Stimulated activated CD8-positive, alpha-beta memory T cell treated with anti-CD3 and anti-CD28 coated beads, Interleukin-7, amount 100 ng/mL, for 48 hours (primary cell): ENCODE measurements at places on chromosomes 2 and 18.

DNA sequence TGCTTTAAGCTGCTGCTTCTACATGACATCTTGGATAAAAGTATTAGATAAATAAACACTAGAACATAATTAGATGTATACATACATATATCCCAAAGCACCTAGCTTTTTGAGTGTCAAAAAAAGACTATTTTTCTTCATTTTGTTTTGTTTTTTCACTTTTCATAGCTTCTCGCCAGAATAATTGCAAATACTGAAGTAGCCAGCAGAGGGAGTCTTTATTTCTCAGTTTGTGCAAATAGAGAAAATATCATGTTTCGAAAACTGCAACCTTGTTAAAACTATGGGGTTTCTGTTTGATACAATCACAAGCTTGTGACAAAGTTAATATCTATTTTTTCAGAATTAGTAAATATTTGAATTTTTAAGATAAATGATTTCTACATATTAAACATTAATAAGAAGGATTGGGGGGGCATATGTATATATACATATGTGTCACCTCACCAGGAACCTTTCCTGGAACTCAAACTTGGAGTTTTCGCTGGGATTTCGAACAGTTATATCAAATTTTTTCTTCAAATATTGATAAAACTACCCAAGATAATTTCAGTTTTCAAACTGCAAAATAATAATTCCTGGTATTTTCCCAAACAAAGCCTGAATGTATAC is 61.0 kb downstream of the GRB14 start:
- DNase-seq, result no peak

GRCh38 chr18:5895876-5896740 is 786 bp upstream of the TMEM200C start:
- no peak for DNase-seq

DNA sequence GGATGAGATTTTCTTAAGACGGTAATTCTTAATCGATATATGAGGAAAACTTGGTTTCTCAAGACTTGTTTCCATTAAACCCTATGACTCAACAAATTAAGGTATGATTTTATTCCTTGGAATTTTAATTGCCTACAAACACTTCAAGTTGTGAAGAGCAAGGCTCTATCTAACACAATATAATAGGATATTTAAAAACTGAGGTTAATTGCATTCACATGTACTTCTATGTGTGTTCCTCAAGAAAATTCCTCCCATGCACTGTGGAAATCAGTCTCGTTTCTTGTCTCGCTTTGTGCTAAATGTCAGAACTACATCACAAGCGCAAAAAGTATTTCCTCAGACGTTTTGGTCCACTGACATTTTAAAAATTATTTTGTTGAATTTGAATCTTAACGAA is 109.6 kb upstream of the UNC80 start:
- no peak for DNase-seq

GRCh38 chr18:73615506-73615905 is 532.1 kb downstream of the FBXO15 start:
- no peak for DNase-seq

- no peak for DNase-seq
Observed at GRCh38 chr2:208253600-208254117, 1.2 kb downstream of the IDH1 start.

DNA sequence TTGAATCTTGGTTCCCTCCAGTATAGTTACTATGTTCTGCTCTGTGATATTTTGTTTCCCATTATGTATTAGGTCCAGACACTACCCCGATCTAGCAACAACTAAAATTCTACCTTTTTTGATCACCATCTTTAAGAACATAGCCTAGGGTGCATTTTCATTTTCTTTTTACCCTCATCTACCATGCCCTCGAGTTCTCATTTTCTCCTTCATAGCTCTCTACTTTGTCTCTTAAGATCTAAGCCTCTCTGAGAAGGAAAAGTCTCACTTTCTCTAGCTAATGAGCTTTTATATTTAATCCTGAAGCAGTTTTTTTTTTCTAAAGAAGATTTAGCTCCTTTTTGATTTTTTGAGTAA is 1089.4 kb upstream of the SLC39A10 start:
- DNase-seq, result no peak

DNA sequence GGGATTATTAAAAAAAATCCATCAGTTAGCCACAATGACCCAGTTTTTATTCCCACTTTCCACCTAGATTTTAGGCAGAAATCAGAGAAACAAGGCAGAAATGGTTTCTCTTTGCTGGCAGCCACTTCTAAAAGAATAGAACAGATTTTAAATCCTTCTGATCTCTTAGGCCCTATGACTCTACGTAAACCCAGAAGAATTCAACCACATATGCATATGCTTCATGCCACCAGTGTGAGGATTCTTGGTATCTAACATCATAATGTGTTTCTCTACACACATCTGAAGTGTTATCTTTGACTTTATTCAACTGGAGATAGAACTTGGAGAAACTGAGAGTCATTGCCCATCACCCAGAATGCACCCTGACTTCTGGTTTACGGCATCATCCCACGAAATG is 128.7 kb upstream of the TANK start:
- no peak for DNase-seq

DNA sequence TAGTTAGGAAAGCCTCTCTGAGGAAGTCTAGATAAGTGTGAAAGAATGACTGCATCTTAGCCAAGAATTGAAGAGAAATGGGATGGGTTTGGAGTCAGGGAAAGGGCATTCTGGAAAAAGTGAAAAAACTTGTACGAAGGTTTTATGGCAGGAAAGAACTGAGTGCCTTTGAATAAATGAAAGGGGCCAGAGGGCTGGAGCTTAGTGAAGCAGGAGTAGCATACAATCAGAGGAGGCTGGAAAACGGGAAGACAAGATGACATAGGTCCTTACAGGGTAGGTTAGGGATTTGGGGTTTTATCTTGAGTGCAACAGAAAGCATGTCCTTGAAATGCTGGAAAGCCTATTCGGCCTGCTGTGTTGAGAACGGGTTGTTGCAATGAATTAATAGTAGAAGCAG is 152.6 kb upstream of the RND3 start:
- no peak for DNase-seq

DNA sequence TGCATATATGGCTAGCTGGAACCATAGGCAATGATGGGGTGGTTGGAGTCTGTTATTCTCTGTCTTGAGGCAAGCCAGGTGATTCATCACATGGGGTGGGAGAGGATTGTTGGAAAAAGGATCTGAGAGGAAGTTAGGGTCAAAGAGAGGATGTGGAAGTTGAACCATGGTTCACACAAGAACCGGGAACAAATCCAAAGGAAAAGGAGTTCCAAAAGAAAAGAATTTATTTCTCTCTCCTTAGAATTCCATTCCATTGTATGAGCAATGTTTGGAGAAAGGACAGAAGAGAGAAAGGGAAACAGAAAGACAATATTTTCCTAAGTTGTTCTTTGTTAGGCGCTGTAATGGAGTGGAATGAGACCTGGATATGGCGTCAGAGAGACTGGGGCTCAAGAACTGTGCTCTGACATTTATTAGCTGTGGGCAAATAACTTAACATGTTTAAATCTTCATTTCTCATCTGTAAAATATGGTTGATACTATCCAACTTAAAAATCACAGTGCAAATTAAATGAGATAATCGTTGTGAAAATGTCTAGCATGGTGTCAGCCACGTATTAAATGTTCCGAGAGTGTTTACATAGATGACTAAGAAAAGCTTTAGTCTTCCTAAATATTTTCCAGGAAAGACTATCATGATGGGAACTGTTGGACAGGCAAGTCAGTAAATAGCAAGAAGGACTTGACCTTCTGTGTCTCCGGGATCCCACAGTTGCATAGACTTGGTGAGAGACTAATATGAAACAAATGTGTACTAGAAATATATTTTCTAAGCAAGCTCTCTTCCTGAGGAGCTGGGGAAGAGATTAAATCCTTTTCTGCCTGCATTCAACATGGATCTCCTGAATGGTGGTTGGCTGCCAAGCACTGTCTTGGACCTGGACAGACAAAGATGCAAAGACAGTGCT is 71.4 kb downstream of the TRIB2 start:
- no peak for DNase-seq

- no peak for DNase-seq
Observed at GRCh38 chr2:69618362-69618761, 25.2 kb downstream of the AAK1 start.

GRCh38 chr2:151770995-151771394 is 36.7 kb upstream of the NEB start:
- no peak for DNase-seq

GRCh38 chr2:64958556-64958955 is 30.6 kb upstream of the SLC1A4 start:
- no peak for DNase-seq

GRCh38 chr2:101251844-101252407 is 760 bp upstream of the CNOT11 start:
- no peak for DNase-seq

- no peak for DNase-seq
Observed at GRCh38 chr2:85997017-85997970, 108.4 kb downstream of the POLR1A start.

GRCh38 chr2:216217904-216218260 is 108.7 kb downstream of the XRCC5 start:
- DNase-seq, result no peak

- no peak for DNase-seq
Observed at GRCh38 chr2:8484502-8485283, 197.2 kb upstream of the ID2 start.

DNA sequence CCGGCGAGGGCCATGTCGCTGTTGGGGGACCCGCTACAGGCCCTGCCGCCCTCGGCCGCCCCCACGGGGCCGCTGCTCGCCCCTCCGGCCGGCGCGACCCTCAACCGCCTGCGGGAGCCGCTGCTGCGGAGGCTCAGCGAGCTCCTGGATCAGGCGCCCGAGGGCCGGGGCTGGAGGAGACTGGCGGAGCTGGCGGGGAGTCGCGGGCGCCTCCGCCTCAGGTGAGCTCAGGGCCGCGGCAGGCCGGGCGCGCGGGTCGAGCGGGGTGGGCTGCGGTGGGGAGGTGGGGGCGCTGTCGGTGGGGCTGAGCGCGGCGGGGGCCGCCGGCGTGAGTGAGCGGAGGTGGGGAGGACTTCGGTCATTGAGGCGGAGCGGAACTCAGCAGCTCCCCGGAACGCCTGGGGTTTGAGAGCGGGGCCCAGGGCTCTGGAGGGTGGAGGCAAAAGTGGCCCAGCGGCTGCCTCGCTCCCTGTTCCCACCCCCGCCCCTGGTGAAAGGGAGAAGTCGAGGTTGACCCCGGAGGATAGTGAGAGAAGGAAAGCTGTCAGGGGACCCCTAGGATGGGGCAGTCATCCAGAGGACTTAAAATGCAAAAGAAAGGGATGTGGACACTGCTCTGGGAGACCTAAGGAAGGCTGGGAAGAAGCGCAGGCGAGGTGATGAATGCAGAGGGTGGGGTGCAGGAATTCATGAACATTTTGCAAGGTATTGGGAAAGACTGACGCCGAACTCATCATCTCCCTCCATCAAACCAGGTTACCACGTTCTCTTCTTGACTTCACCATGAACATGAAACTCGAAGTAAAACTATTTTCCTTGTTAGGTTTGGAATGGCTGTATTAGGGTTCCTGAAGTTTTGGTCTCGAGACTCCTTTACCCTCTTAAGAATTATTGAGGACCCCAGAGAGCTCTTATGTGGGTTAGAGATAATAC is 633 bp downstream of the MALT1 start:
- DNase-seq, result no peak

GRCh38 chr18:73101977-73102376 is 234.2 kb upstream of the NETO1 start:
- no peak for DNase-seq

- DNase-seq, result no peak
Observed at GRCh38 chr18:9240270-9240669, 94.3 kb upstream of the TWSG1 start.

DNA sequence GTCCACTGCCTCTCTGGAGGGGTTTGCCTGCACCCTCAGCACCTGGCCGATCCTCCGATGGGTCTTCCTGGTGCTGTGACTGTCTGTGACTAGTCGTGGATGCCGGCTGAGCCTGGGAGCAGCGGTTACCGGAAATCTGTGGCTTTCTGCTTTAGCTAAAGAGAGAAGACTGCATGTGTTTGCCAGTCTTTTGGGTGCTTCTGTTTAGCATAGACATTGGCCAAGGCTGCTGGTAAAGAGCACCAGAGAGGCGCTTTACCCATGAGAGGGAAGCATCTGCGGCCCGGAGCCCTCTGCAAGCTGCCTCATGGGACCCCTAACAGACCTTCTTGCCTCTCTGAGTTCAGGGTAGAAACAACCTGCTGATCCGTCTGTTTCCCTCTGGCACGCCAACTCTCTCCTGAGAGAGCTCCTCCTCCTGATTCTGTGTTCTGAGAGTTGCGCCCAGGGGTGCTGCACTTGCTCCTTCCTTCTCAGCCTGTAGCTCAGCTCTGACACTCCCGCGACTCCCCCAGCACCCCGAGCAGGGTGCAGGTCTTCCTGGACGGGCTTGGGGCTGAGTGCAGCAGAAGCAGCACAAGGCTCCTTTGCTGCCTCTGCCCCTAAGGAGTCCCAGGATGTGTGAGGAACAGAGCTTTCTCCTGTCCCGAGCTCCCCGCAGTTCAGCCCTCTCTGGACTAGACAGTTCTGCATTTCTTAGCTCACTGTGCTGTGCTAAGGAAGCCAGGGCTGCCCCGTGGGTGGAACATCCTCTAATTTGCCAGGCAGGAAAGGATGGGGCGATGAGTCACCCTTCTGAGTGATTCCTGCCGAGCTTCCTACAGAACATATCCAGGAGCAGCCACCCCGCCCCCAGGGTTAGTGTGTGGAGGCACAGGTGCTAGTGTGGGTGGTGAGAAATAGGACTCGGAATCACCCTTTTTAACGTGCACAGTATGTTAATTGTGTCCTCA is 203.2 kb downstream of the SH3RF3 start:
- peak; percentile 10 for DNase-seq

DNA sequence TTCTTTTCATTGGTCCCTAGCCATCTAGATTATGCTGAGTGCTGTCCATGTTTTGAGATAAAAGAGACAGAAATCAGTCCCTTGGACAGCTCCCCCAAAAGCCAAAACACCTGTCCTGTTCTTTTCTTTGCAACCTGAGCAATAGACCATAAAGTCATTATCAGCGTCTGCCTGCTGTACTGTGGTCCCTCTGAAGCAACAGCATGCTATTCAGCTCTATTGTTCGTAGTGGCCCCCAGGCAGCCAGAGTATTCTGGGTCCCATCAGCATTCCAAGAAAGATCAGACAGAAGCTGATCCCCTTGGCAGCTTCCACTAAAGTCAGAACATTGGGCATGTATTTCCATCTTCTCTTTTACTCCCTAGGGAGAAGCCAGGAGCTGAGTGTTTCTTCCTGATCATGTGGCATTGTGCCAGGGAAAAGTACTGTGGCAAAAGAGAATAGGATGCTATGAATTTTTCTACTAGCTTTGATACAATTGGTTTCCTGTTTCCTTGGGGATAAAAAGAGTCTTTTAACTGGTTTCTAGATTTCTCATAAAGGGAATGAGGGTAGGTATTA is 33.6 kb upstream of the ZSWIM2 start:
- no peak for DNase-seq
